Stimulated activated CD4-positive, alpha-beta T cell treated with anti-CD3 and anti-CD28 coated beads, Interleukin-12 subunit alpha, Interleukin-12 subunit beta, amount 100 ng/mL, for 4 hours (primary cell): ENCODE measurements at places on chromosomes 3 and 15.

DNA sequence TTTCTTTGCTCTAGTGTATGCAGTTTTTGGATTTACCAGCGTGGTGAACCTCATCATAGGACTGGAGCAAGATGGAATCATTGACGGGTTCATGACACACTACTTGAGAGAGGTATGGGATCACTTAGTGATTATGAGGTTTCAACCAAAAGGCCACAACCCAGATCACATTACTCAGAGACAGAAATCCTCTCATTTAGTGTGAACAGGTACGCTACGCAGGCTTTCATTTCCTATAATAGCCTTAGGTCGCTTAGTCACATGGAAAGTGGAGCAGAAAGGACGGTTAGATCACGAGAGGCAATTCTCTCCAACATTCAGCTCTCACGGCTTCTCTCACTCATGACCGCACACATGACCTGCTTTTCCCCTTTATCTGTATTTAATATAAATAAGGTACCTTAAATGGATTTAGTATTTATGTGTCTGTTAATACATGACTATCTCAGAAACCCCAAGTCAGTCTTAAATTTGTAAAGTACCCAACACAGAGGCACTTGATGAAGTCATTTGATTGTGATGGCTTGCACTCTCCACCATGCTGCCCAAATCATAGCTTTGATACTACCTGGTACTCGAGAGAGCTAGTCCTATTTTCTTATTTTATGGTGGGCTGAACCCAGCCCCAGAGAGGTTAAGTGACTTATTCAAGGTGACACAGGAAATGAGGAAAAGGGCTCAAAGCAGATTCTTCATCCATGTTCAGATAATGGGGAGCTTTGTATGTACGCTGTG is 8.6 kb downstream of the TM6SF1 start:
- no peak for DNase-seq

DNA sequence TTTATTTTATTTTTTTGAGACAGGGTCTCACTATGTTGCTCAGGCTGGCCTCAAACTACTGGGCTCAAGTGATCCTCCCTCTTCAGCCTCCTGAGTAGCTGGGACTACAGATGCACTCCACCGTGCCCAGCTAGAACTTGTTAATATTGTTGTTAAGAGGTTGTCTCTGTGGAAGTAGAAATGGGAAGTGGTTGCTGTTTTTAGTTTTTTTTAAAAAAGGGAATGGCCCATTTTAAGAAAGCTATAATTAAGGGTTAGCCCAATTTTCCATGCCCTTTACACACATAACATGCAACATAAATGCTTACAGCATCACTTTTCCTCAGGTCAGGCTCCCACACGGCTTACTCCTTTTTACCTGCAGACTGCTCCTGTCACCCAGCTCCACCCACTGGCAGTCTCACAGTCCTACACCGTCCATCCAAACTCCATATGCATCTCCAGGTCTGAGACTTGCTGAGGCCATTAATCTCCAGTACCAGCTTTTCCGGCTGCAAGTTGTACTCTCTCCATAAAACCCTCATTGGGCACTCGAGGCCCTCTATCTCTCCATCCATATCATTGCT is 19.8 kb downstream of the MORC1 start:
- DNase-seq, result no peak

DNA sequence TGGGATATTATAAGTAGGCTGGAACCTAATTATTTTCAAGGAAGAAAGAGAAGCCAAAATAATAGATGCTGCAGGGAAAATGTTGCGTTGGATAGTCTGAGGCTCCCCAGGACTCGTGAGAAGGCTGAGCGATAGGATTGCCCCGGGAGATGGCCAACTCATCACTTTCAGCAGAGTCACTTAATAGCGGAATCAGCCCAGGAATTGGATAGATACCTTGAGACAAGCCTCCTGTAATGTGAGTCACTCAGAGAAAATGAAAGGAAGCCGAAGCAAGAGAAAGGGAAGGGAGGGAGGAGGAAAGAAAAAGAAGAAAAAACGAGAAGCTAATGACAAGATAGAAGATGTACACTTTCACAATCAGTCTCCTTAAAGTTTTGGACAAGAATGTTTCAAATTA is 94.3 kb downstream of the SQOR start:
- no peak for DNase-seq

DNA sequence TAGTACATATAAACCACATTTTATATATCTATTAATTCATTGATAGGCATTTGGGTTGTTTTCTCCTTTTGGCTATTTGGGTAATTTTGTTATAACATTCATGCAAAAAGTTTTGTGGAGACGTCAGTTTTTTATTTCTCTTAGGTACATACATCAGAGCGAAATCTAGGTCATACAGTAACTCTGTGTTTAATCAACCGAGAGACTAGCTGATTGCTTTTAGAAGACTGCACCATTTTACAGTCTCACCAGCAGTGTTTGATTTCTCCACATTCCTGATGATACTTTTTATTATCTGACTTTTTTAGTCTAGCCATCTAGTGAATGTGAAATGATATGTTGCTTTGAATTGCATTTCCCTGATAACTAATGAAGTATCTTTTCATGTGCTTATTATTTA is 1019.3 kb downstream of the NSUN3 start:
- no peak for DNase-seq

DNA sequence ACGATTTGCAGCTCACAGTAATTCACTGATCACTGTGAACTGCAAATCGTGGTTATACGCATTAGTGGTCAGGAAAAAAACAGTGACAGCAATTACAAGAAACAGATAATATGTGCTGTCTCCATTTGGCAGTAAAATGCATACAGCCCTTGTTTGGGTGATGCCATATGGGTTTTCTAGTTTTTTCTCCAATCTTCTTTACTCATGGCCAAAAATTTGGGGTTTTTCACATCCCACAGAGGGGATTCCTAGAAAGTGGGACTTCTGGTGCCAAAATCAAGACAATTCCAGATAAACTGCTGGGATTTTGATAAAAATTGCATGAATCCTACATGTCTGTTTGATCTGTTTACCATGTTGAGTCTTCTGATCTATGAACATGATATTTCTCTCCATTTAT is 15.6 kb downstream of the NDN start:
- no peak for DNase-seq

GRCh38 chr3:189708375-189708774 is 77.2 kb downstream of the TP63 start:
- no peak for DNase-seq

DNA sequence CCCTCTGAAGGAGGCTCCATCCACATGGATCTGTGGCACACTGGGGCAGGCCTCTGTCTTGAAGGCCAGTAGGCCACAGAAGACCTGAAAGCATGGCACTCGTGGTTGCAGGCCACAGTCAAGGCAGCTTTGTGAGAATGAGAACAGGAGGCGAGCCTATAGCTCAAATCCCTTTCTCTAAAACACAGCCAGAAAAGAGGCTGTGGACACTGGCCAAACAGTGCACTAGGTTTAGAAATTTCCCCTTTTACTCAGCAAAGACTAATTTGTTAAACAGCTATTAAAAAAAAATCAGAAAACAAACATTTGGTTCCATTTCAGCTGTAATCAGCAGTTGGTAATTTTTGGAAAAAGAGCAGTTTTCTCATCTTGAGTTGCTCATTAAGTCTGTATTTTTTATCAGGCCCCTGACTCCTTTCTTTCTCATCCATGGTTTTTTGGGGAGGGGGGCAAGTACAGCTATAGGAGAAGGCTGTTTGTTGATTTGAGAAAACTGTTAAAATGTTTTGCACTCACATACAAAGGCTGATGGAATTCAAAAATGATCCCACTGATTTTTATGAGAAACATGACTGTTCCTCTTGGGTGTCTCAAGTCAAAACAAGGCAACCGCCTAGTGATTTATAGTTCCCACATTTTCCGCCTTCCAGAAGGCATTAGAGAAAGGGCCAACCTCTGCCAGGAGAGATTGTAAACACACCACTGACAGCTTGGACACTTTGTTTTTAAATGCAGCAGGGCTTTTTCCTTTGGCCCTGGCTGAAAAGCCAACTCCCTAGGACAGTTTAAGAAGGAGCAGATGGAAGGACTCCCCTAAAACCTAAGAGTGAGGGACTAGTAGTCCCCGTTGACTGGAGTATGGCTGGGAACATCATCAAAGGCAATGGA is 28.1 kb downstream of the PARP16 start:
- DNase-seq, result no peak

GRCh38 chr3:196120291-196120951 is 38.5 kb upstream of the TFRC start:
- DNase-seq, result no peak

DNA sequence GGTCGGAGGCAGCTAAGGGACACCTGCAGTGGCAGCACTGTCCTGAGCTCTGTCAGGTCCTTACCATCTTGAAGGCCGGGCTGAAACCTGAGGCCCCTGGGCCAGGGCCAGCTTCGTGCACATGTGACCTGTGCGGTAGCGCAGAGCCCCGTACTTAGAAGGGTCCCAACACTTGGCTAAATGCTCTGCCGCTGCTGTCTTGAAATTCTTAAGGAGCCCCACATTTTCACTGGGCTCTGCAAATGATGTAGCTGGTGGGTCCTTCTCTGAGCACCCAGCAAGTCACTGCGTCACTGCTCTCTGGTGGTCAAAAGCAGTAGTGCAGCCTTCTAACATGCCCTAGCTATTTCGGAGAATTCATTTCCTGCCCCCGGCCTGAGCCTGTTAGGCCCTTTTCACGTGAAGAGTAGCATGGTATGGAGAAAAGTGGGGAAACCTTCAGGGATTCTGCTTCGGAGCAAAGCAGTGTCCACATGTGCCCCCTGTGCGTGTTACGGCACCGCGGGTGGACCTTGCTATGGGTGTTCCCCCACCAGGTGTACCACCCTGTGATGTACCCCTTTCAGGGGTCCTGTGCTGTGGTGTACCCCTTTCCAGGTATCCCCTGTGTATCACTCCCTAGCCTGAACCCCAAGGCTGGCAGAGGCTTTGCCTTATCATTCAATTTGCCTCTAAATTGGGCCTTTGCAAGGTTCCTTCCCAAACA is 79.7 kb downstream of the TMEM266 start:
- DNase-seq, result peak; percentile 73

- DNase-seq, result no peak
These were observed 428.3 kb downstream of the NAALADL2 start for GRCh38 chr3:175287361-175287963.

GRCh38 chr3:79767194-79767904 is 449 bp downstream of the ROBO1 start:
- no peak for DNase-seq

GRCh38 chr3:57004229-57004628 is 56.2 kb upstream of the SPATA12 start:
- DNase-seq, result no peak

- DNase-seq, result no peak
These were observed 157.7 kb upstream of the BCL6 start for GRCh38 chr3:187902936-187903335.

DNA sequence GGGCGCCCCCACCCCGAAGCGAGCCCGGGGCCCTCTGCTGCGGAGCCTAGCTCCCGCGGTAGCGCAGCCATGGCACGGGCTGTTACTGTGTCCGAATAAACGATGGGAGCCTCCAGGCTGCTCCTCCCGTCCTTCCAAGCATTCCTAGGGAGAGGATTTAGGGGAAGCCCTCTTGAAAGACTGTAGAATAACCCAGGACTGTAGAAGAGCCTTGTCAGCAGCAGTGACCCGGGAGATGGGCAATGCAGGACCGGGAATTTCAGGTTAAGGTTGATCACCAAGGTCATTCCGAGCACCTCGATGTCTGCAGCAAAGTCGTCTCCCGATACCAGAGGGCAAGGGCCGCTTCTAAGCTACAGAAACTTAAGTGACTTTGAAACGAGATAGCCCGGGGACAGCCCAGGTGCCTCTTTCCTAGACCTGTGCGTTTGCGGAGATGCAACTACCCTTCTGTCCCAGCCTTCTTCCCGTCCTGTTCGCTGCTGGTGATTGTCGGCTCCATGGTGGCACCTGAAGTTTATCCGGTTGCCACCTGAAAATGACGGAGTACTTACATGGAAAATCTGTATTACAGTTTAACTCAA is 753 bp upstream of the MYO5A start:
- DNase-seq, result peak; percentile 20

GRCh38 chr3:42694366-42694765 is 8.2 kb downstream of the HHATL start:
- no peak for DNase-seq

GRCh38 chr15:31400222-31400927 is 73.7 kb downstream of the KLF13 start:
- no peak for DNase-seq

DNA sequence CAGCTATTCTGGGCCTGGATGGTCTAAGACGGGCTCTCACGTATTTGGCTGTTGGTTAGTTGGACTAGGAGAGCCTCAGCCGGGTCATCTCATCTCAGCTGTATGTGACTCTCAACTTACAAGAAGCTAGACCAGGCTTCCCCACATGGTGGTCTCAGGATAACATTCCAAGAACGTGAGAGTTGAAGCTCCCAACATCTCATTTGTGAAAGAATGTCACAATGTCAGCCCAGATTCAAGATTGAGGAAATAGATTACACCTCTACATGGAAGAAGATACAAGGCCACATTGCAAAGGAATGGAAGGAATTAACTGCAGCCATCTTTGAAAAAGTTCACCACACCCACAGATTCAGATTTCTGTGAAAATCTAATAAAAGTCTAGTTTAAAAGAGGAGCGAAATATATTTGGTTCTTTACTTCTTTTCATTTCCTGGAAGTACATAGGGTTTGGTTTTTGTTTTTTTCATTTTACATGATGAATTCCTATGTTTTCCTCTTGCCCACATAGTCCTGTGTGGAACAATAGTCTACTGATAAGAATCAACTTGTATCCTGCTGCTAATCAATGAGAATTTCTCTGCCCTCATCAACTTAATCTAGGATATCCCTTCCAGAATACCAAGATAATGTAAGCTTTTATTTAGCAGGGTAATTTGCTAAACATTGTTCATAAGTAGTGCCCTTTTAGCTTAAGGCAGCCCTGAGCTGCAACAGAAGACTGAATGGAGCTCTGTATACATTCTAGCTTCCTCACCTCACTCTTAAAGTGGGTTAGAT is 116.5 kb downstream of the CMSS1 start:
- no peak for DNase-seq

GRCh38 chr3:48024401-48024800 is 8.2 kb upstream of the MAP4 start:
- no peak for DNase-seq

DNA sequence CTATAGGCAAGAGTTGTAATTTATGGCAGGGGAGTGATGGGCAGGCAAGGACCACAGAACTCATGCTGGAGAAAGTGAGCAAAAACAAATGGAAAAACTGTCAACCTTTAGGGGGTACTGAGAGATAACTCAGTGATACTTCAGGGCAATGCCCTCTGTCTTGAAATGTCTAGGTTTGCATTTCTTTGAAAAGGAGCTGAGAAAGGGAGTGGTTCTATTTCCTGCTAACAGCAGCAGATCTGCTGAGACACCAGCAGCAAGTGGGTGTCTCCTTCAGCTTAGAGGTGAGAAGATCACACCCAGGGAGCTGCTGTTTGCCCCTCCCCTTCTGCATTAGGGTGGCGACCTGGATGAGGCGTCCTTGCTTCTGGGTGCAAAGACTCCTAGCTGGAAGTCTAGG is 42.3 kb upstream of the XIRP1 start:
- no peak for DNase-seq

- no peak for DNase-seq
These were observed 220.0 kb upstream of the CGNL1 start for GRCh38 chr15:57156210-57156884.

GRCh38 chr3:16534640-16535262 is 21.3 kb upstream of the RFTN1 start:
- DNase-seq, result no peak
